Activated CD8-positive, alpha-beta memory T cell treated with anti-CD3 and anti-CD28 coated beads, Interleukin-2, amount 10 ng/mL, durations not matched to agents 7 days and 5 days (primary cell): ENCODE measurements at places on chromosomes 13 and 19. TPM values are rescaled to one million over a fixed set of nuclear protein-coding genes. Genes with fewer than 3 reads are reported as not detected.

ZNF835 gene
- total RNA-seq, result 2.2 TPM

AP1M2 gene
- not detected for total RNA-seq

CLDND2 gene
- total RNA-seq, result 27.8 TPM

LILRA1 gene
- not detected for total RNA-seq

WDR87 gene
- total RNA-seq, result not detected

DNA sequence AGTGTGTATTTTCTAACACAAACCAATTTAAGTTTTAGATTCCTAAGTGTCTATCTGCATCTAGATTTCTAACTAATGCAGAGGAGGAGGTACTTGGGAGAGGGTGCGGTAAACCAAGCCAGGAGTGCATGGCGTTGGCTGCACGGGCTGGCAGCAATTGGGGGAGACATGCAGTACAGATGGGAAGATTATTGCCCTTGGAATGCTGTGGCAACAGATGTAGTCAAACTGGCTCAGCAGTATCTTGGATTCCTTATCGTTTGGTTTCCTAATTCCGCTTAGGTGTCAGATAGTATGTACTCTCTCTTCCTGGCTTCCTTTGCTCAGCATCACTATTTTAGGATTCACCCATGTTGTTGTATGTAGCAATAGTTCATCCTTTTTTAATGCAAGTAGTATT lies 29.4 kb upstream of the STK24 start:
- no peak for DNase-seq

- no peak for DNase-seq
Measured at GRCh38 chr13:71492346-71492871, 374.6 kb downstream of the DACH1 start.

GRCh38 chr13:24632382-24633121 lies 47.7 kb upstream of the ATP12A start:
- no peak for DNase-seq

GRCh38 chr13:50122455-50122854 lies 107.2 kb downstream of the KCNRG start:
- no peak for DNase-seq
